ENCODE measurements at places on chromosomes 2 and 18.

DNA sequence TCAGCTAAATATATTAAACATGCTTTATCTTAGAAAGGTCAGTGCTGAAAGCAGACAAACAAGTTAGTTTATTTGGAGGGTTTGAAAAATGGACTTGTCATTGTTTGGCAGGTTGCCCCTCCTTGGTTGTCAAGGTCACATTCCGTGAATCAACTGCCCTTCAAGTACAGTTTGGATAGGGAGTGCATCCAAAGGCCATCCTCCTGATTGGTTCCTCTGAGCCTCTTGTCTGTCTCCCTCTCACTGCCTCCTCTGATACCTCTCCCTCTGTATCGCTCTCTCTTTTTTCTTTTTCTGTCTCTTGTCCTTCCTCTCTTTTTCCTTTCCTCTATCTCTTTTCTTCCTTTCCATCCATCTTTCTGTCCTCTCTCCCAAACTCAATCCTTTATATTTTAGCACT lies 5.4 kb downstream of the ITGAV start:
- DNase-seq, result no peak

DNA sequence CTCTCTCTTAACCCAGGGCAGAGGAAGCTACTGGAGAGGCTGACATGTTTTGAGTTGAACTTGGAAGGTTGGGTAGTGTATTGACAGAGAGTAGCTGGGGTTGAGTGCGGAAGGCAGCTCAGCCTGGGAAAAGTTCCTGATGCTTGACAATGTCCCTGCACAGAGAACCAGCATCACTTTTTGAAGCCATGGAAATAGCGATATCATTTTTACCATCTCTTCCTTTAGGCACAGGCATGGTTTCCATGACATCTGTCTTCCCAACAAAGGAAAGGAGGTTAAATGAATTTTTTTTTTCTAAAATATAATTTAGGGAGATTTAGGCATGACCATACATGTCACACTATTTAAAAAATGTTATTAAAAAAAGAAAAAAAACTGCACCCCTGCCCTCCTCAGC lies 78.3 kb upstream of the KCNE4 start:
- DNase-seq, result no peak

DNA sequence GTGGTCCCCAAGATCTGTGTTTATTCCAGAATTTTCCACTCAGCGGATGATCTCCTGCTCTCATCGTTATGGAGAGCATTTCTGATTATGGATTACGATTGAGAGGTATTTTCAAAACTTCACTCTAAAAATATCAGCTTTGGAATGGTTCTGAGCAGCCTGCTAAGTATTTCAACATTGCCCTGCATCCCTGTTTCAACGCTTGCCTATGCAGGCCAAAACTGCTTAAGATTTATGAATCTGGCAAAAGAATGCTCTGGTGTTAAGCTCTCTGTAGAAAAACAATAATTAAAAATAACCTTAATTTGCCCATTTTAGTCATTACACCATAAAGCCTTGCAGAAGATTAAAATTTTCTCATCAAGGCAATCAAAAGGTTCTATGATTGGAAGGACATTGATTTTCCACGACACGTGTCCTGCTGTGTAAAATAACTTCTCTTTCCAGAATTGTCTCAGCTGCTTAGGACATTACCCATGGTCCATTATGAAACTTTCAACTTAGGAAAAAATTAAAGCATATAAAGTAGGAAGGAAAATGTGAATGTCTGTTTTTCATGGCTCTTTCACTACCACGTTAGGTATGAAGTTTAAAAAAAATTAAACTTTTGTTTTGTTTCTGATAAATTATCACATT lies 229.9 kb downstream of the ACKR3 start:
- no peak for DNase-seq

DNA sequence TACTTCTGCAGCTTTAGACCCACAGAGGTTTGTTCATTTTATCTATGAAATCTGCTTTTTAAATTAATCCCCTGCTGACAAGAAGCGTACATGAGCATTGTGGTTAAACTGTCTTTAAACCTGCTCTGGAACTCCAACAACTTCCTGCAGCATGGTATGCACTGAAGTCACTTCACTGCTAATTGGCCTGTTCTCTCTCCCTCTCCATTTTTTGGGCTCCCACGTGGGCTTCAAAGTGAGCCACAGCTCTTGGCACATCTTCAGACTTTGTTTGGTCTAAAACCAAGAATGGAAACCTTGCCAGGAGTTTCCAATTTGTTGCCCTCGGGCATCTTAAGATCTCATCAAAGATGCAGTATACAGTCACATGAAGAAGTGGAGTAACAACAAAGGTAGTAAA lies 311.4 kb downstream of the LRRTM1 start:
- DNase-seq, result no peak

GRCh38 chr2:160168878-160169277 lies 31.2 kb downstream of the ITGB6 start:
- no peak for DNase-seq

DNA sequence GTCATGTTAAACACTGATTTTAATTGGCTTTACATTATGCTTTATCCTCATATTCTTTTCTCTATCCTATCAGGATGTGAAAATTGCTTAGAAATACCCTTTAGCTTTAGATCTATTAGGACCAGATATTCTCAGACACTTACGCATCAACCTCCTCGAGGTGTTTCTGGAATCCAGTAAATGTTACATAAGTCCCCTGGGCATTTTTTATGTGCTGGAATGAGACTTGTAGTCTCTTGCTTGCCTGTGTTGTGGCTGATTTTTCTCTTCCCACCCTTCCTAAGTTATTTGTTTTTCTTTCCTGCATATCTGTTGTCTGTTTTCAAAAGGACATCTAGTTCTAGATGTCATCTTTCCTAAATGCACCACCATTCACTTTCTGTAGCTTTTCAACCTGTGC lies 197.1 kb downstream of the CCDC85A start:
- DNase-seq, result no peak

GRCh38 chr18:79989195-79989497 lies 783 bp upstream of the TXNL4A start:
- no peak for DNase-seq

- DNase-seq, result no peak
These were observed 213.7 kb downstream of the TRIB2 start for GRCh38 chr2:12930391-12930790.

DNA sequence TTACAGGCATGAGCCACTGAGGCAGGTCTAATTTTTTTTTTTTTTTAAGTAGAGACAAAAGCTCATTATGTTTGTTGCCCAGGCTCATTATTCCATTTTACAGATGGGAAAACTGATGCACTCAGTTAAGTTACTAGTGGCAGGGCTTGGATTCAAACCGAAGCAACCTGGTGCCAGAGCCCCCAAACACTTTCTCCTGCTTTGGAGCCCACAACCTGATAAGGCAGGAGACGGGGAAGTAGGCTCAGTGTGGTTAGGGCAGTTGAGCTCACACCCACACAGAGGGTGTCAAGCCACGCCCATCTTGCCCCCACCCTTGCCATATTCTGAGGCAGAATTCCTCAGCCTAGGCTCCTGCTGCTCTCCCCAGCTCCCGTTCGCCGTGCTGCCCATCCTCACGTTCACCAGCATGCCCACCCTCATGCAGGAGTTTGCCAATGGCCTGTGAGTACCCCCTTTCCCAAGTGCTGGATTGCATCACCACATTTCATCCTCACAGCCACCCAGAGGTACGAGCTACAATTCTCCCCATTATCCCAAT lies 5.8 kb upstream of the CTDSP1 start:
- no peak for DNase-seq

GRCh38 chr2:188369365-188369764 lies 77.7 kb downstream of the GULP1 start:
- DNase-seq, result no peak

GRCh38 chr18:56414357-56414756 lies 224.0 kb downstream of the TXNL1 start:
- DNase-seq, result no peak

GRCh38 chr2:58289029-58289428 lies 47.9 kb upstream of the FANCL start:
- no peak for DNase-seq

GRCh38 chr2:7394195-7394594 lies 477.0 kb downstream of the RNF144A start:
- no peak for DNase-seq

DNA sequence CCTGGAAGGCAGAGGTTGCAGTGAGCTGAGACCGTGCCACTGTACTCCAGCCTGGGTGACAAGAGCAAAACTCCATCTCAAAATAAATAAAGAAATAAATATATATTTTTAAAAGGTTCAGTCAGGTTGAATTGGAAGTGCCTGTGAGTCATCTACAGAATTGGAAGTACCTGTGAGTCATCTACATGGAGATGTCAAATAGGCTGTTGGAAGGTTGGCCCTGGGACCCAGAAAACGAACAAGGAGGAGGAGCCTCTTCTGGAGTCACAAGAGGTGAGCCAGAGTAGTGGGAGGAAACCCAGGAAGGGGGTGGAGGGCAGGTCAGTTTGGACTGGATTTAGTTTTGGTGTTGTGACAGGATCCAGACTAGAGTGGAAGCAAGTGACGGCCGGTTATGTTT lies 15.2 kb upstream of the SCYGR1 start:
- no peak for DNase-seq

GRCh38 chr2:39156107-39156506 lies 35.3 kb upstream of the SOS1 start:
- no peak for DNase-seq

DNA sequence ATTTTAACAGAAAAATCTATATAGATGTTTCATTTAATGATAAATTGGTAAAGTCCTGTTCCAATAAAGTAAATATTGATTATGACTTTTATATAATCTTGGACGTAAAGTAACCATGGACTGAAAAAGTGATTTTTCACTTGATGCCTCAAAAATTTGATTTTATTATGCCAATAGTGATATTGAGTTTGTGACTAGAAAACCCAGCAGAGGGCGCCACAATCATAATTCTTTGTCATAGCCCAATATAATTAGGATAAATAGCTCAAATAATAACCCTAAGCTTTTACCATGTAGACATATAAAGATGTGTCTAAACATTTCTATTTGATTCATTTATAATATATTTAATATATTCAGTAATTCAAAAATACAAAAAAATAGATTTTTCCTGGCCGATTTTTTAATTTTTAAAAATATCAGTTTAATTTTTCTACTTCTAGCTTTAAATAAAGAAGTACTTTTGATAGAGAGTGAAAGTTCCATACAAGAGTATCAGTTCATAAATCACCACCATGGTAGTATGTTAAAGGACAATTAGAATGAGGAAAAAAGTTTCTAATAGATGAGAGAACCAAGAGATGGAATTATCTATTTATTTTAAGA lies 30.7 kb downstream of the CAMKMT start:
- DNase-seq, result no peak

GRCh38 chr2:118921646-118922045 lies 20.3 kb upstream of the MARCO start:
- DNase-seq, result no peak

DNA sequence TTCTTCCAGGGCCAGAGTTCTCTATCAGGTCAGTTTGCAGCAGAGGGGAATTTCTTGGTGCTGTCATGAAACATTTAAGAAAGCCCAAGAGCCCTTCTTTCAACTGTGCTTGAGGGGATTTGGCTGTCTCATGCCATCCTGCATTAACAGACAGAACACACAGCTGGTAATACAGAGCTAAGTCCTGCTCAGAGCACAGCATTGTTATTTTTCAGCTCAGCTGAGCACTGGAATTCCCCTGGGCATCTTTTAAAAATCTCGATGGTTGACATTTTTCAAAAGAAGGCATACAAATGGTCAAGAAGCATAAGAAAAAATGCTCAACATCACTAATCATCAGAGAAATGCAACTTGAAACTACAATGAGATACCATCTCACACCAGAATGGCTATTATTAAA lies 14.9 kb upstream of the IL1R2 start:
- DNase-seq, result no peak

DNA sequence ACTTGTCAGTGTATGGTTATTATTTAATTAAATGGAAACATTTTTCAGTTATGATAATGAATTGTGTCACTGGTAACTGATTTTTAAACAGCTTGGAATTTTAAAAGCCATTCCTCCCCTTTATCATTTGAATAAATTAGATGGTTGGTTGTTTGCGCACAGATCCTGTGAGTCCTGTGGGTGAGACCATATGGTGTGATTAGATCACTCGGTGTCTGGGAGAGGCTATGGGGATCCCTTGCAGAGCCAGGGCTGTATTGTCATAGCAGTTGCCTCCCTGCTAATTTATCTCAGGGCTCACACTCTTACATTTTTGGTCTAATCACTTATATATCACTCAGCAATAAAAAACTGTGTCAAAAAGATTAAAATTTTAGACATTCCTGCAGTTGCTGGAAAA lies 133.5 kb downstream of the ASXL3 start:
- DNase-seq, result no peak

- DNase-seq, result no peak
These were observed 91.2 kb downstream of the NEDD4L start for GRCh38 chr18:58135183-58135641.

DNA sequence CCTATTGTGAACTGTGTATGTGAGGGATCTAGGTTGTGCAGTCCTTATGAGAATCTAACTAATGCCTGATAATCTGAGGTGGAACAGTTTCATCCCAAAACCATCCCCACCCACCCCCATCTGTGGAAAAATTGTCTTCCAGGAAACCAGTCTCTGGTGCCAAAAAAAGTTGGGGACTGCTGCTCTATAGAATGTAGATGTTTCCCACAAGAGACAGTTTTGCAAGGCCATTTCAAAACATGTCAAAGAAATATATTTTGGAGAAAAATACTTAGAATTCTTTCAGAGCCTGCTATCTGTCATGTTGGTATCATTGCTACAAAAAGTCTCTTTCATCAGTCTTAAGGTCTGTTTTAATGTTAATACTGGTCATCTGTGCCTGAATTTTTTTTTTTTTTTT lies 4.1 kb upstream of the SLC39A10 start:
- no peak for DNase-seq

- no peak for DNase-seq
These were observed 46.4 kb downstream of the ADCY3 start for GRCh38 chr2:24873619-24874018.

DNA sequence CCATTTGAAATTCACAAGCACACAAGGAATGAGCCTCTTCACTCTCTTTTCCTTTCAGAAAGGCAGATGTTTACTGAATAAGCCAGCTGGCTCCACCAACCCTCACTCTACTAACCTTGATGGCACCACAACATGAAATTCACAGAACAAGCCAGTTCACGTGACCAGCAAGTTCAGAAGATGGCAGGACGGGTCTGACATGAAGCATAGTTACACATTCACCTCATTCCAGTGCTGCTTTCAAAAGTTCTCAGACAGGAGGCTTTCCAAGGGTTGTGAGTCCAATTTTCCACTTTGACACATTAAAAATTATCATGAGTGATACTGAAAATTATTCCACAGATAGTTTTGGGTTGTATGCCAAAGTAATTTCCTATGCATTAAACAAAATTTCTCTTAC lies 74.2 kb upstream of the MBOAT2 start:
- DNase-seq, result no peak

Measured in frontal cortex (tissue), 4 donors.